Right lung (tissue), 10 donors: ENCODE measurements at places on chromosomes 16 and 17.
A peak's percentile ranks its signal among the peaks of the same experiment; 100 is the strongest.

DNA sequence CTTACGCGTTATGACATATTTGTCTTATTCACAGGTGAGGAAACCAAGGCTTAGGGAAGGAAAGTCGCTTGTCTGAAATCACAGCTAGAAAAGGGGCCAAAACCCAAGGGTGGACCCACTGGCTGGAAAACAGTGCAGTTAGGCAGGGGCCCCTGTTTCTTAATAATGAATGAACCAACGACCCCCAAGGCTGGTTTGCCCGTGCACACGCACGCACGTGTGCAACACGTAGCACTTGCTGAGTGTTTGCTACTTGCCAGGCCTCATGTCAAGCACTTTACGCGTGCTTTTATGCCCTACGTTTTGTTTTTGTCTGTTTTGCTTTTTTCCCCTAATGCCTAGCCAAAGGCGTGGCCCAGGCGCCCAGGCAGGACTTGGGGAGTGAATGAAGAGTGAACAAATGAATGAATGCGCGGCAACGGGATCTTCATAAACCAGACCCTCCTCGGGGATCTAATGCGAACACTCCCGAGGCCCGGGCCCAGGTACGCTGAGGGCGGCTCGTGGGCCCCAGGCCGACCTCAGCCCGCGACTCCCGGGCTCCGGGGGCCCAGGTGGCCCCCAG, 571 bp upstream of the USP10 start:
- DNase-seq: no peak

- no peak for DNase-seq
Observed at GRCh38 chr17:45940293-45940692, 45.9 kb downstream of the MAPT start.

GRCh38 chr16:1972490-1972877, 631 bp downstream of the TBL3 start:
- DNase-seq: no peak

DNA sequence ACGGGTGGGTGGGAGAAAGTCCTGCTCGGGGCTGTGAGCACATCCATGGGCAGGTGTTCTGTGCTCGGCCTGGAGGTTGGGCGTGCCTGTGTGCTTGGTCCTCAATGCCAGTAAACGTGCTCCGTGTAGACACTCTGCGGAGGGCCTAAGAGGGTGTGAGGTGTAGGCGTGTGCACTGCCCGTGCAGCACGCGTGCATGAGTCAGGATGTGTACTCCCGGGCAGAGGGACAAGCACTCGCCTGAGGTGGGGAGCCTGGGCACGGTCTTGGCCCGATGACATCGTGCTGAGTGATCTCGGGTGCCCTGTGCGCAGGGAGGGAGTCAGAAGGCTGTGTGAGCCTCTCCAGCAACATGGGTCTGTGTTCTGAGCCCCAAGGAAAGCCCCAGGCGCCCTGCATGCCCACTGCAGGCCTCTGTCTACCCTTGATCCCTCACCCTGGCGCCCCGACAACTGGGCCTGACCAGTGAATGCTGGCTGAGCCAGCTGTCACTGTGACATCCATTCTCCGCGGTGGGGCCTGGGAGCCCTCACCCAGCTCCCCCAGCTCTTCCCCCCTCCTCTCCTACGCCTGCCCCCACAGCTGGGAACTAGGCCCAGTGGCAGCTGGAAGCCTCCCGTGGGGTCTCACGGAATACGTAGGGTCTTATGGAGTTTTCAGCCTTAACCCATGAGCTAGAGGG, 23.5 kb upstream of the NXPH3 start:
- no peak for DNase-seq

GRCh38 chr17:82215095-82215971, 2.7 kb upstream of the CCDC57 start:
- no peak for DNase-seq

DNA sequence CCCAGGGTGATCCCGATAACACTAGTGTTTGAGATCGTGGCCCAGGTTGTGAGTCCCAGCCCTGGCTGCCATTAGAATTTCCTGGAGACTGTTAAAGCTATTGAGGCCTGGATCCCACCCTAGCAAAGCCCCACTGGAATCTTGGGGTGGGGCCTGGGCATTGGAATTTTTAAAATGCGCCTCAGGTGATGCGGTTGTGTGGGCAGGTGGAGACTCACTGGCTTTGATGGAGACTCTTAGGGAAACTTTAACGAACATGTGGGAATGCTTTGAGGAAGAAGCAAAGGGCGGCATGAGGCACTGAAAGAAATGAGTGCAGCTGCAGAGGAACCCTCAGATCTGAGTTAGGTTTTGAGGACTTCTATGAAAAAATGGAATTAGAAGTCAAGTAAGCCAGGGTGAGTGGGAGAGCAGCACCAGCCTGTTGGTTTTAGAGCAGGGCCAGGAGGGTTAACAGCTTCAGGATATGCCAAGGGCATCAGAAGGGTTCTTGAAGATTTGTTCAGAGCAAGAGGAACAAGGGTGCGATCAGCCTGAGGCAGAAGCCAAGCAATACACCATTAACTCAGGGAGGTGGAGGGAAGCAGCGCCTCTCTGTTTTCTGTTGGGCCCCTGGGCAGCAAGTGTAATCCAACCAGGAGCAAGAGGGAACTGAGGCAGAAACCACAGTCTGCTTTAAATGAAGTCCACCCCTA, 42.5 kb downstream of the KSR1 start:
- DNase-seq: no peak

DNA sequence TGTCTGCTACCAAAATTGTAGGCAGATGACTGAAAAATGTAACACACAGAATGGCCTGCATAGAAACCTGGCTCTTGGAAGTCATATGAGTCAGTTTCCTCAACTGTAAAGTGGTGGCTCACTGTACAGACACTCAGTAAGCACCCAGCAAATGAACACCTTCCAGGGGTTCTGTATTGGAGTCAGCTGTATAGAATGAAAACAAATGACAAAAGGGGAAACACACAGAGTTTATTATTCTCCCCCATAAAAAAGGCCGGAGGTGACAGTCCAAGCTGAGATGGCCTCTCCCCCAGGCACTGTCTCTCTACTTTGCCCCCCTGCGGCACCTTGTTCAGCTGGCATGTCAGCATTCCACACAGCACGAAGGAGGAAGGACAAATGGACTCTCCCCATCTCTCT, 6.2 kb upstream of the MEOX1 start:
- no peak for DNase-seq

GRCh38 chr16:78720416-78720815, 621.0 kb downstream of the WWOX start:
- peak; percentile 77 for DNase-seq

GRCh38 chr17:38706505-38707216, 1.6 kb downstream of the MLLT6 start:
- no peak for DNase-seq

DNA sequence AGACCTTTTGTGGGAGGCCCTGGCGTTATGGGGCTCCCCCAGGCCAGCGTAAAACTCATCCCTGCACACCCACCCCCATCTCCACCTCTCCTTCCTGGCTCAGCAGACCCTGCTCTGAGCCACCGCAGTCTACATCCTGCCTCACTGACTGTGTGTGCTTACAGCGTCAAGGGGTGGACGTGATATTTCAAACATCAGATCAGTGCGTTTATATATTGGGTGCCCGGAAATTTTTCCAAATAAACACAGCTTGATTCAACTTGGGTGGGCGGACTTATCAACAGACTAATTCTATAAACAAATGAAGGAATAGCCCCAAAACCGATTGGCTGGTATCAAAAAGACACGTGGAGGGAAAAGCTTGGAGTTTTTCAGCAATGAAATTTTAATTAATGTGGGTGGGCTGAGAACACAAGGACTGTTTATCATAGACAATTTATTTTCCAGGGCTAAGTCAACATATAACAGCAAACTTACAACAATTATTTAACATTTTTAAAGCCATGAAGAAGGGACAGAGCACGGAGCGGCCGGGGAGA, at the start of gene FOXL1:
FOXL1 (plus strand) TSS at position 489 of the 539 bp plus-strand sequence. CDS start 175 bp downstream, outside the sequence.
- peak; percentile 87 for DNase-seq

DNA sequence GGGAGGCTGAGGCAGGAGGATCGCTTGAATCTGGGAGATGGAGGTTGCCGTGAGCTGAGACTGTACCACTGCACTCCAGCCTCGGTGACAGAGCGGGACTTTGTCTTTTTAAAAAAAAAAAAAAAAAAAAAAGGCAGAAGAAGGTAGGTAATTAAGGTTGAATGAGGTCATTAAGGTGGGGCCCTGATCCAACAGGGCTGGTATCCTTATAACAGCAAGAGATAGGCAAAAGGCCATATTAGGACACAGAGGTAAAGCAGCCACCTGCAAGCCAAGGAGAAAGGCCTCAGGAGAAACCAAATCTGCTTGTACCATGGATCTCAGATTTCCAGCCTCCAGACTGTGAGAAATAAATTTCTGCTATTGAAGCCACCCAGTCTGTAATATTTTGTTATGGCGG, 60.3 kb downstream of the SPAG9 start:
- DNase-seq: no peak

DNA sequence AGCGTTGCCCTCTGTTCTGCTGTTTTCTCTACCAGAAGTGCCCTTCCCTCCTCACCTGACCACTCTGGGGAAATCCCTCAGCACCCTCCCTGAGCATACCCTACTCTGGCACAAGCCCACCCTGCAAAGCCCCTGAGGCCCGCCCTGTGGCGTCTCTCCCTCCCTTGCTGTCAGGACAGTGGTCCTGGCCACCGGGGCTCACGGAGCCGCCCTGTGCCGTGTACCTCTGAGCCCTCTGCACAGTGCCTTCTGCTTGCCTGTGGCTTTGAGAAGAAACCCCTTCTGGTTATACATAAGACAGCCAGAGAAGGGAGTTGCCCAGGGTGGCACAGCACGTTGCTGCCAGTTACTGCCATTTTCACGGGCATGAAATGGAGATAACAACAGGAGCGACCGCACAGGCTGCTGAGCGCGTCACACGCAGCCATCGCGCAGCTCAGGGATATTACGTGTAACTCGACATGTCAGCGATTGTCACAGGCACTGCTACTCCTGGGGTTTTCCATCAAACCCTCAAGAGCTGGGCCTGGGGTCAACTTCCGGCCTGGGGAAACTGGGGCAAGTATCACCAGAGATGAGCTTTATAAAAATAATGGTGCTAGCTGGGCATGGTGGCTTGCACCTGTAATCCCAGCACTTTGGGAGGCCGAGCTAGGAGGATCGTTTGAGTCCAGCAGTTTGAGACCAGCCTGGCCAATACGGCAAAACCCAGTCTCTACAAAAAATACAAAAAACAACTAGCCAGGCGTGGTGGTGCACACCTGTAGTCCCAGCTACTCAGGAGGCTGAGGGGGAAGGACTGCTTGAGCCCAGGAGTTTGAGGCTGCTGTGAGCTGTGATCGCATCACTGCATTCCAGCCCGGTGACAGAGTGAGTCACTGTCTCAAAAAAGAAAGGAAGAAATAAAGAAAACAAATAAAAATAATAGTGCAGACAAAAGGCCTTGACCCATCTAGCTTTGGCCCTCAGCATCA, 14.8 kb downstream of the SCGB1C2 start:
- DNase-seq: no peak

DNA sequence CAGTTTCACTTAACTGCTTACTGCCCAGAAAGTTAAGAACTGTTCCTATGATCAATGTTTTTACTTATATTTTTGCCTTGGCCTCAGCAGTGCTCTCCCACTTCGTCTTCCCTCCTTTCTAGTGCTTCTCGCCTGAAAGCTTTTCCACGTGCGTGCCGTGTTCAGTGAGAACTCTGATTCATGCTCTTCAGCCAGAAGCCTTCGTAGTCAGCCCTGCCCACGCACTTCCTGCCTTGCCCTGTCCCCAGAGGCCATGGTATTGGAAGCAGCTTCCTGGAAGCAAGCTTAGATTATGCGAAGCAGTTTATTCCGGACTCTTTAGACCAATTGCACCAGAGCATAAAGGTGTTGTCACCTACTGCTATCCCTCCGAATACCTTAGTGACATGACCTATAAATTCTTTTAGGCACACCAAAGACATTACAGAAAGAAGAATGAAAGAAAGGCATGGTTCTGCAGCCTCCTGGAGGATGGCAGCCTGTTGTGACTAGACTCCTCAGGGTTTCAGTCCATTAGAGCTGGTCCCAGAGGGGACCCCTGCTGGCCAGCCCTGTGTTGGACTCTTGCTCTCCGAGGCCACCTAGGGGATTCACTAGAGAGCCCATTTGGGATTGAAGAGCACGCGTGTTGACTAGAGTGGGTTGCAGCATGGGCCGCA, 105.2 kb downstream of the RPTOR start:
- DNase-seq: no peak

DNA sequence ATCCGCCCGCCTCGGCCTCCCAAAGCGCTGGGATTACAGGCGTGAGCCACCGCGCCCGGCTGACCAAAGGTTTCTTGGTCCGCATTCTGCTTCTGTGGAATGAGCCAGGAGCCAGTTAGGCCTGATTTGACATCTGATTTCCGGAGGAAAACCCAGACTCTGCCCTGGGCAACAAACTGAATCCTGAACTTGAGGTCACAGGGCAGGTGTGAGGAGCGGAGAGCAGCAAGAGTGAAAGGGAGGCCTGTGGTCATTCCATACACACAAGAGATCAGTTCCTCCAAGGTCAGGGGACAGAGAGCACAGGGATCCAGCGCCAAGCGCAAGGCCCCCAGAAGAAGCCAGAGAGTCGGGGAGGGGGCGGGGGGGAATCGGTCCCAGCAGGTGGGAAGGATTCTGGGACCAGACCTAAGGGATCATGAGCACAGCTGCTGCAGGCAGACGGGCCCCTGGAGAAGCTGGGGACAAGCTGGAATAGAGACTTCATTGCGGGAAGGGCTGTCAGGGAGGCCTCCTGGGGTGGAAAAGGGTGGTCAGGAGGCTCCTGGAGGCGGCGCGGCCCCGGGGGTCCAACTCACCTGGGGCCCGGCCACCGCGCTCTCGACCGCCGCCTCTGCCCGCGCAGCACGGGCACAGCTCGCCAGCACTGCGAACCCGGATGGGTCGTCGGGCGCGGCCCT, 436 bp downstream of the SHPK start:
- DNase-seq: no peak

DNA sequence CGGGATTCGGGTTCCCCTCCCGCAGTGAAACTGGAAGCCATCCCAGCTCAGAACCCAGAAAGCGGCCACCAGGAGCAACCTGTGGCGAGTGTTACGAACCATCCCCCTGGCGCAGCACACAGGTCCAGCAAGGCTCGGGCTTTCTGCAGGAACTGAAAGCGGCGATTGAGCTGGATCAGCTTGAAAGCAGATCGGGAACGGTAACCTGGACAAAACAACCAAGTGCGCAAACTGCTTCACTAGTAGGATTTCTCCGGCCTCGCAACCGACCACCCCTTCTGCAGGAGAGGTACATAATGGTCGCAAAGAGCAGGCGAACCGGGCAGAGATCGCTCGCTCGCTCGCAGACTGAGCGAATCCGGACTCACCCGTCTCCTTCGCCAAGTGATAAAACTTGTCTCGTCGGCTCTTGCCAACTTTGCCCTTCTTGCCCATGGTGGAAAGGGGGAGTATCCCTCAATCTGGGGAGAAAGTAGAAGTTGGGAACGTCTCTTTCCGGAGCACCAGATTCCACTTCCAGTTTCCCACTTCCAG, 696 bp upstream of the PSMC5 start:
- DNase-seq: no peak

- DNase-seq: no peak
Observed at GRCh38 chr16:16143931-16144330, 79.4 kb downstream of the ABCC6 start.
